ENCODE measurements at places on chromosomes 12 and 14. TPM values are rescaled to one million over a fixed set of nuclear protein-coding genes. Genes with fewer than 3 reads are reported as not detected.
A peak's percentile ranks its signal among the peaks of the same experiment; 100 is the strongest.

CCND2 gene
- total RNA-seq, result 86.6 TPM

DNA sequence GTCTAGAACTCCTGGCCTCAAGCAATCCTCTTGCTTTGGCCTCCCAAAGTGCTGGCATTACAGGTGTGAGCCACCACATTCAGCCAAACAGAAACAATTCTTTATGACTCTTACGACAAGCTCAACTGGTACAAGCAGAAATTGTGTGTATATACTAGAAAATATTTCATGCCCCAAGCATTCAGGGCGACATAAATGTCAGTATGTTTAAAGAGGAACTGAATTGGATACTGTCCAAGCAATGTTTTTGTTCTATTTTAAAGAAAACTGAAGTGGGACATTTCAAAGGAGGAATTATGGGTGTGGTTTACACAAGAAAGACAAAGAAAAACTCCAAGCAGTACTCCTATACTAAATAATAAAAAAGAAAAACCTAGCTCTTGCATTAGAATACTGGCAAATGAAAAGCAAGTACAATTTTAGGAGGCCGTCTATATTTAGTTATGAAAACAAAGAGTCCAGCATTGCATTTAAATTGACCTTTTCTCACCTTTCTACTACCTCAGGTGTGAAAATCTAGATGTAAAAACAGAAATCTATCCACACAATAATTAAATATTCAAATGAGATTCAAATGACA is 48.9 kb downstream of the PPP1R12A start:
- no peak for DNase-seq

DNA sequence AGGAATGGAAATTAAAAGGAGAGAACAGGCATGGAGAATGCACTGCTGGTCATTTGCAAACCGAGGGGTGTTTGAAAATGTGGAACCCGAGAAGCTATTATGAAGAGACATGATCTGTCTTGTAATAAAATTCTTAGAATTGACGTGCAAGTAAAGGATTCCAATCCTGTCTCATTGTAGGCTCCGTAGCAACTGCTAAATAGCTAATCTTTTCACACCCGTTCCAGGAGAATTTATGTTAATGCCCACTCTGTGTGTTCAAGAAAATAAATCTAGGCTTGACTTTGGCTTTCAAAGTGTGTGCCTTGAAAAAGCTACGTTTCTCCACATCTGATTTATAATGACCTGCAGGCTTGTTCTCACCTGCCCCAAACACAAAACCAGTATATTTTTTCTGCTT is 380.9 kb downstream of the GLT1D1 start:
- no peak for DNase-seq

GRCh38 chr12:51198568-51199365 is 19.1 kb downstream of the POU6F1 start:
- no peak for DNase-seq

TSHR gene
- total RNA-seq, result not detected

DNA sequence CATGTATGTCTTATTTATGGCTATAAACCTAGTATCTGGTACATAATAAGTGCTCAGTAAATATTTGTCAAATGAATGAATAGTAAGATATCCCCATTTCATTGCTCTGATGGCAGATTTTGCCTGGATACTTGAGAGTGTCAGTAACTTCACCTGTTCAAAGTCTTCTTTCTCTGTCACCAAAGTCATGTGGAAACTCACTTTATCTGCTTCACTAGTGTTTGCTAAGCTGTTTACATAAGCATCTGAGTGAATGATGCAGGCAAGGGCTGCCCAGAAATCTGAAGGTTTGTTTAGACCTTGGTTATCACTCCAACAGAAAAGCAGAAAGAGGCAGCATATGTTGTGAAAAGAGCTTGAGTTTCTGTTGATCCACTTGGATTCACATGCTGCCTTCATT is 4.3 kb downstream of the OR4E1 start:
- no peak for DNase-seq

DNA sequence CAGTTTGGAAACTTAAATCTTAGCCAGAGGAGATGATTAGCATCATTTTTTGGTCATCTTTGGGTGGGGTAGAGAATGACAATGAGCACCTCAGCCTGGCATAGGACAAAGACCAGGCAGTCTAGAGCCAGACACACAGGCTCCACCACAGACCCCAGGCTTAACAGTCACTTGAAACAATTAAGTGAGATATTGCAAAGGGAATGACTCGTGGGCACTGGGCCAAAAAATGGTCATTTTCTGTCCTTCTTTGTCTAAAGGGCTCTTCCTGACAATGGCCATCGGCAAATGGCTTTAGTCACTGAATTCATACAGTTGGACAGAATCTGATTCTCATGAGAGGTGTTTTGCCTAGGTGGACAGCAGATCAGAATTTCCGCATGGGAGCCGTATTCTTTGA is 78.0 kb upstream of the DICER1 start:
- no peak for DNase-seq

IGF1 gene
- 0.24 TPM for total RNA-seq

GRCh38 chr12:130161261-130162243 is 712 bp upstream of the FZD10 start:
- DNase-seq, result no peak

- DNase-seq, result no peak
Measured at GRCh38 chr14:95585953-95586620, 51.2 kb downstream of the GLRX5 start.

DNA sequence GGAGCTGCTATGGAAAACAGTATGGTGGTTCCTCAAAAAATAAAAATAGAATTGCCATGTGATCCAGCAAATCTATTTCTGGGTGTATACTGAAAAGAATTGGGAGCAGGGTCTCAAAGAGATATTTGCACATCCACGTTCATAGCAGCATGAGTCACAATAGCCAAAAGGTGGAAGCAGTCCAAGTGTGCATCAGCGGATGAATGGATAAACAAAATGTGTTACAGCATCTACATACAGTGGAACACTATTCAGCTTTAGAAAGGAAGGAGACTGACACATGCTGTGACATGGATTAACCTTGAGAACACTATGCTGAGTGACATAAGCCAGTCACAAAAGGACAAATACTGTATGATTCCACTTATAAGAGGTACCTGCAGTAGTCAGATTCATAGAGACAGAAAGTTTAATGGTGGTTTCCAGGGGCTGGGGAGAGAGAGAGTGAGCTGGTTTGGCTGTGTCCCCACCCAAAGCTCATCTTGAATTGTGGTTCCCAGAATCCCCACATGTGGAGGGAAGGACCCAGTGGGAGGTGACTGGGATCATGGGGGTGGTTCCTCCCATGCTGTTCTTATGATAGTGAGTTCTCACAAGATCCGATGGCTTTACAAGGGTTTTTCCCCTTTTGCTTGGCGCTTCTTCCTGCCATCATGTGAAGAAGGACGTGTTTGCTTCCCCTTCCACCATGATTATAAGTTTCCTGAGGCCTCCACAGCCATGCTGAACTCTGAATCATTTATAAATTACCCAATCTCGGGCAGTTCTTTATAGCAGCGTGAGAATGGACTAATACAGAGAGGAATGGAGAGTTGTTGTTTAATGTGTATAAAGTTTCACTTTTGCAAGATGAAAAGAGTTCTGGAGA is 17.6 kb upstream of the TBC1D30 start:
- DNase-seq, result no peak

DNA sequence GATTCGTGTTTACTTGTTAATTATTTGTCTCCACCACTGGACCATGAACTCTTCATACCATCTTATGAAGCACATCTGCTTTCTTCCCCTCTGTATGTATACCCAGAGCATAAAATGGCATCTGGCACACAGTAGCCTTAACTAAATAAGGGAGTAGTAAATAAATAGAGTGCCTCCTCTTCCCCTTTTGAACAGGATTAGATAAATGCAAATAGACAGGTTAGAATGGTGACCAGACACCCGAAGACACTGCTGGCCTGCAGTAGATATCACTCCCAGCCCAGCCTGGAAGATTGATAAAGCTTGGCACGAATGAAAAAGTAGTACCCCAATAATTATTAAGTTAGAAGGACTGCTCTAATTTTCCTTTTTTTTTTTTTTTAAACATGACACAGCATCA is 6.9 kb downstream of the GALNT4 start:
- no peak for DNase-seq

DNA sequence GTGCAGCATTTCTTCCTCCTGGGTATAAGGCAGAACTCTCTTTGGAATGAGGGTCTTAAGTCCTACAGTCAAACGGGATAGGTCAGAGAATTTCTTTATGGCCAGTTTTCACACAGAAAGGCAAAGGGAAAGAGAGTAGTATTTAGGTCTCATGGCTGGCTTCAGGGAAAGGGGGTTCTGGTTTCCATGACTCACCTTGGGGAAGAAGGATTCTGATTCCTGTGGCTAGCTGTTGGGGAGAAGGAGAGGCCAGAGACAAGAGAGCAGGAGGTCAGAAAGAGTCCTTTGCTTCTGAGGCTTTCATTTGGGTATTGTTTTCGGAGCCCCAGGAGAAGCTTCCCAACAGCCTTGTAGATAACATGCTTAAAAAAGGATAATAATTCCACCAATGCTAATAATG is 332.5 kb downstream of the NPAS3 start:
- no peak for DNase-seq

ENTPD5 gene
- 7.4 TPM for total RNA-seq

- DNase-seq, result peak; percentile 81
Measured at GRCh38 chr14:60184146-60184904, 19.1 kb upstream of the DHRS7 start.

- DNase-seq, result no peak
Measured at GRCh38 chr14:71654810-71655209, 277.4 kb upstream of the RGS6 start.

POTEG gene
- total RNA-seq, result not detected

GRCh38 chr12:59196989-59197388 is 276.7 kb upstream of the LRIG3 start:
- no peak for DNase-seq

SSPN gene
- 79.5 TPM for total RNA-seq

- no peak for DNase-seq
Measured at GRCh38 chr12:188910-189621, 24.9 kb downstream of the SLC6A12 start.

GRCh38 chr12:90449611-90450010 is 505.4 kb downstream of the CCER1 start:
- DNase-seq, result no peak

DNA sequence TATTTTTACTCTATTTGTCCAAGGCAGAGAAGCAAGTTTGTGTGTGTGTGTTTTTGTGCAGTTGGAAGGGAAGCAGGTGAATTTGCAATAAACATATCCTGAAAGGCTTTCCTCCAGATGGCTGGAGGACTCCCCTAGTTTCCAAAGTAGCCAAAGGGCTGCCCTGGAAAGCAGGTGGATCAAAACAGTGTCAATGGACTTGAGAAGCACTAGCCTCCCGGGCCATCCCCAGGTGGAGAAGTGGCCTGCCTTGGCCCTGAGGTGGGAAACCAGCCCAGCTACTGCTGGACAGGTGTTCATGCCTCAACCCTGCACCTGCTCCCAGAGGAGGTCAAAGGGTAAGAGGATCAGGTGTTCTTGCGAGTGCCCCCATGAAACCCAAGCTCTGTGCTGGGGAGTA is 1046.9 kb downstream of the VRK1 start:
- no peak for DNase-seq

SLC2A13 gene
- total RNA-seq, result 5.5 TPM

DNA sequence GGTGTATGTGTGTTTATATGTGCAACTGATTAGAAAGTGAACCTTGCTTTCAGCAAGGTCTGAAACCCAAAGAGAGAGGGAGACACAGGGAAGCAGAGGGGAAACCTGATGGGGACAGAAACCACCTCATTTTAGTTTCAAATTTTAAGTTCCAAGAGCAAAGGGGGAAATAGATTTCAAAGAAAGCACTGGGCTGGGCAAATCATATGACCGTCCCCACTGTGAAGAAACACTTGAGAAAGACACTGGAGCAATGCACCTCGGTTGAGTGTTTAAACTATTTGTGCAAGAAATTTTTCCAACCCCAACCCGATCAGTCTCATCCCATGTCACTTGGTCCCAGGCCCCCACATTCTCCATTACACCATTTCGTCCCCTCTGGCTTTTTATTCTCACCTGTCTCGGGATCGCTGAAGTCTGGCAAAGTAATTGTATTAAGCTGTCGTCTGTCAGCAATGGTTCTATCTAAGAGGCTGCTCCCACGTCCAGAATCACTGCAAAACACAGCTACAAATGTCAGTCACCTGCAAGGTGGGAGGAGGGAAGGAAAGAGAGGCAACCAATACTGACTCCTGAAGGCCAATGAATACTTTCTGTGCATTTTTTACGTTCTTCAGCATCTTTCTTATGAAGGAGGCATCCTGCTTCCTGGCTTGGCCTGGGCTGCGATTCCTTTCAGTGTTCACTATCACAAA is 205.7 kb downstream of the TTC7B start:
- no peak for DNase-seq

IKZF4 gene
- total RNA-seq, result 1.1 TPM

GRCh38 chr12:47560415-47560814 is 145.4 kb downstream of the RPAP3 start:
- DNase-seq, result no peak

- DNase-seq, result no peak
Measured at GRCh38 chr12:47100160-47100559, 20.4 kb upstream of the AMIGO2 start.

PTGES3 gene
- 82.2 TPM for total RNA-seq

DNA sequence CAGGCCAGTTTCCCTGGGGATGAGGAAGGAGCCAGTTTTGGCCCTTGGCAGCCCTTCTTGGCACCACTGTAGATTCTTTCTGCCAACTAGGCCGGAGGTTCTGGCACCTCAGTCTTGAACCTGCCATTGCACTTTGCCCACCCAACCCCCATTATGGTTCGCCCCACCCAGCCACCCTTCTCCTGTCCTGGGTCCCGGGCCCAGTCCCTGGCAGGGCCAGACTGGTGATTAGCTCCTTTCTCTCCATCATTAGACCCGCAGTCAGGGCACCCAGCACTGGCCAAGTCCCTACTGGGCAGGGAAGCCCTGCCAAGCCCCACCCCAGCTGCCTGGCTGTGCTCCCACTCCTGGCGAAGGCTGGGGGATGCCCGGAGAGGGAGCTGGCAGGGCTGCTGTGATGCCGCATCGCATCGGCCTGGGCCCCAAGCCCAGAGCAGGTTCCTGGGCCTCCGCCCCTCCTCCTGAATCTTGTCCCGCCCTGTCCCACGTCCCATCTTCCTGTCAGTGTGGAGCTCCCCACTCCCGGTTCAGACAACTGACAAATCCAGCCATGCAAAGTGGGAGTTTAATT is 9.8 kb downstream of the FAM222A start:
- no peak for DNase-seq

GRCh38 chr12:24909667-24910066 is 39.2 kb downstream of the BCAT1 start:
- DNase-seq, result peak; percentile 49
